ENCODE measurements at places on chromosomes 16 and 17.

- DNase-seq = peak; percentile 29
These were observed 14.4 kb downstream of the HID1 start for GRCh38 chr17:74957935-74958740.

- DNase-seq = no peak
These were observed 4.9 kb upstream of the PGAP6 start for GRCh38 chr16:386641-387156.

DNA sequence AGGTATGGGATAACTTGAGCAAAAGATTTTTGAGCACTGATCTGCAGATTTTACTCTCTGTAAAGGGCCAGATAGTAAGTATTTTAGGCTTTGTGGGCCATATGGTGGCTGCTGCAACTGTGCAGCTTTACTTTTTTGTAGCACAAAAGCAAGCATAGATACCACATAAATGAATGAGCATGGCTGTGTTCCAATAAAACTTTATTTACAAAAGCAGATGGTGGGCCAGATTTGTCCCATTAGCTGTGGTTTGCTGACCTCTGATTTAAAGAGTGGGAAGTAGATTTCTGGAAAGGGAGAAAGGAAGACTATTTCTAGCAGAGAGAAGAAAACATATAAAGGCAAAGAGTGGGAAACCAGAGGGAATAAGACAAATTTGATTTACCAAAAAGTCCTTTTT is 298.5 kb upstream of the HSBP1 start:
- DNase-seq = no peak

DNA sequence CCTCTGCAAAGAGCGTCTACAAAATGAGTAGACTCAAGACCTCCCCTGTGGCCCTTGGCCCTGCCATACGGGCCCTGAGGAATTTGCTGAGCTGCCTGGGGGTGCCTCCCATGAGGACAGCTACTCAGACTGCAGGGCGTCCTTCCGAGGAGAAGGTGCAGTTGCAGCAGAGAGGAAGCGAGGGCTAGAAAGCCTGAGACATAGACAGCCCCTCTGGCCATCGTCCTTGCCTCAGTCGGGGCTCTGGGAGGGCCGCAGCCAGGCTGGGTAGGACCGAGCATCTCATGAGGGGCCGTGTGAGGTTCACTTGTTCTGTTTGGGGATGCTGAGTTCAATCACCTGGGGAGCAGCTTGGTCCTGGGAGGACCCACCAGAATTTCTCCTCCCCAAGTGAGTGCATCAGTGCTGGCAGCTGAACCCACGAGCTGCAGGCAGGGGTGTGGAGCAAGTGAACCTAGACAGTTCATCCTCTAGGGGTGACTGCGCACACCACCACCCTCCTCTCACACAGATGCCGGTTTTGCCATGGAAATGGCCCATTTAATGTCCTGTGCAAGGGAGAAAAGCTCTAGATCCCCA is 20.3 kb downstream of the RAB11FIP4 start:
- DNase-seq = no peak

- peak; percentile 39 for DNase-seq
These were observed 2.0 kb upstream of the TOP2A start for GRCh38 chr17:40419559-40420331.

Measured in RCC 7860 (cell line).